ENCODE measurements at places on chromosomes 1 and 21.

- DNase-seq, result no peak
Measured at GRCh38 chr1:237164406-237165352, 122.7 kb downstream of the RYR2 start.

- DNase-seq, result peak; percentile 49
Measured at GRCh38 chr1:159957824-159958268, 3.8 kb upstream of the SLAMF9 start.

DNA sequence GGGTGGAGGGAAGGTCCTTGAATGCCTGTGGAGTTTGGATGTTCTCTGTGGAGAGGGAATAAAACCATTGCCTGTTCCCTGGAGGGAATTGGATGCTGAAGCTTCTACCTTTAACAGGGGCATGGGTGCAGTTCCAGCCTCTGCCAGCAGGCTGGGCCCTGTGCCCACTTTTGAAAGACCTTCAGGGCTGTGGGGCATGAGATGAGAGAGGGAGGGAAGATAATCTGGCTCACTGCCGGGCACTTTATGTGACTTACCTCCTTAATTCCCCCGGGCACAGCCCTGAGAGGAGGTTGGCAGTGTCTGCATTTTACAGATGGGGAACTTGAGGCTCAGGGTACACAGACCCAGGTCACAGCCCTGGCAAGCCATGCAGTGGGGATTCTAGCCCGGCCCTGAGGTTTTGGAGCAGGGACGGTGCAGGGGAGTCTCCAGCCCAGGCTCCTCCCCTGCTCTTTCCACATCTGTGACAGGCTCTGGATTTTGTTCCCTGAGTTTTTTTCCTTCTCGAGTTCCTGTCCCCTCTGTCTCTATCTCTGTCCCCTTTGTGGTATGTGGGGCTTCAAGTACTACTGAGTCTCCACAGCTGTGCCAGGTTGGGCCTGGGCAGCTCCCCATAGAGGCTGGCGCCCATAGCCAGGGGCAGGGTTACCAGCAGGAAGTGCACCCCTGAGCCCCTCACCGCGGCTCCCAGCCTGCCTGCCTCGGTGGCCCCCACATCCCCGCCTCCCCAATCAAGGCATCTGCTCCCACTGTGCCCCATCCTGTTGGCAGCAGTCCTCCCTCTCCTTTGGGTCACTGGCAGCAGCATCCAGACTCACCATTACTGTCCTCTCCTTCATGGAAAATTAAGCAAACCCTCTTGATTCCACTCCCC is 14.0 kb upstream of the THEMIS2 start:
- peak; percentile 82 for DNase-seq

GRCh38 chr21:29145852-29146453 is 15.5 kb downstream of the MAP3K7CL start:
- DNase-seq, result peak; percentile 47

DNA sequence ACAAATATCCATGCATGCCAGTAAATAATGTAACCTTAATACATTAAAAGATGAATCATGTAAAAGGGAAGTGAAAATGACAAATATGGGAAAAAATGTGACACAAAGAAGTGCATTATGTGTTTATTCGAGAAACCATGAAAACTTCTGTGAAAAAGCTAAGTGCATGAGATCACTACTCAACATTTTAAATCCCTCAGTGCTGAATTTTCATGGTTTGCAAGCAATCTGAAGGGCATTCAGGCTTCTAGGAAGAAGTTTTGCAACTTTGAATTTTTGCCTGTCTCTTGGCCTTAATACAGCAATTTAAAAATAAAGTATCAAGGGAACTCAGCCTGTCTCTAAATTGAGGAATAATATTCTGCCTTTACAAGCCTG is 78.2 kb downstream of the MAP3K7CL start:
- no peak for DNase-seq

DNA sequence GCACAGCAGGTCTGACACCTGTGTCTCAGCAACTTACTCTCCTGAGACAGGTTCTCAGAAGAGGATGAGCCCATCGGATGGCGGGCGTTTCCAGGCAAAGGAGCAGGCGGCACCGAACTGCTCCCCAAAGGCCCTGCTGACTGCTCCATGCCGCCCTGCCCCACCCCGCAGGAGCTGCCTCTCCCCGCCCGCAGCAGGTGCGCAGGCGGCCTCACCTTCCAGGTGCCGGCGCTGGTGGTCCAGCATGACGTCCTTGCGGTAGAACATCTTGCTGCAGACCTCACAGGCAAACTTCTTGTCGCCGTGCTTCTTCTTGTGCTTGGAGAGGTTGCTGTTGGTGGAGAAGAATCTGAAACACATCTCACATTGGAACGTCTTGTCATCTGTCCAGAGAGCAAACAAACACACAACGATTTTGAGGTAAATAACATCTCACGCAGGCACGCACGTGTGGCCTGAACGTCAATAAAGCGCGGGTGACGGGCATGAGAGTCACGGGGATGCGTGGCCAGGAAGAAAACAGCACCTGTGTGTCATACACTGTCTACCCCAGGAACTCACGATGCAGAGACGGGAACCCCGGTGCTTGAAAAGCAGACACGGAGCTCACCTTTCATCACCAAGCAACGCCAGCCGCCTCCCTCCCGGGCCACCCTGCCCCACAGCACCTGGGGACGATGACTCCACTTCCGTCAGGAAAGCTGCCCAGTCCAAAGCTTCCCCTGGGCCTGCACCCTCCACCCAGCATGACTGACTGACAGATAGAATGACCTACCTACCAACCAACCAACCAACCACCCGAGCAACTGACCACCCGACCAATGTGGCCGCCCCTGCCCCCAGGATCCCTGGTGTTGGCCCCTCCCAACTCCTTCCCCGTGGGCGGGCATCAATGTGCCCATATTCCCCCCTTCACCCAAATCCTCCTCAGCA is 50.9 kb downstream of the PRDM15 start:
- no peak for DNase-seq

DNA sequence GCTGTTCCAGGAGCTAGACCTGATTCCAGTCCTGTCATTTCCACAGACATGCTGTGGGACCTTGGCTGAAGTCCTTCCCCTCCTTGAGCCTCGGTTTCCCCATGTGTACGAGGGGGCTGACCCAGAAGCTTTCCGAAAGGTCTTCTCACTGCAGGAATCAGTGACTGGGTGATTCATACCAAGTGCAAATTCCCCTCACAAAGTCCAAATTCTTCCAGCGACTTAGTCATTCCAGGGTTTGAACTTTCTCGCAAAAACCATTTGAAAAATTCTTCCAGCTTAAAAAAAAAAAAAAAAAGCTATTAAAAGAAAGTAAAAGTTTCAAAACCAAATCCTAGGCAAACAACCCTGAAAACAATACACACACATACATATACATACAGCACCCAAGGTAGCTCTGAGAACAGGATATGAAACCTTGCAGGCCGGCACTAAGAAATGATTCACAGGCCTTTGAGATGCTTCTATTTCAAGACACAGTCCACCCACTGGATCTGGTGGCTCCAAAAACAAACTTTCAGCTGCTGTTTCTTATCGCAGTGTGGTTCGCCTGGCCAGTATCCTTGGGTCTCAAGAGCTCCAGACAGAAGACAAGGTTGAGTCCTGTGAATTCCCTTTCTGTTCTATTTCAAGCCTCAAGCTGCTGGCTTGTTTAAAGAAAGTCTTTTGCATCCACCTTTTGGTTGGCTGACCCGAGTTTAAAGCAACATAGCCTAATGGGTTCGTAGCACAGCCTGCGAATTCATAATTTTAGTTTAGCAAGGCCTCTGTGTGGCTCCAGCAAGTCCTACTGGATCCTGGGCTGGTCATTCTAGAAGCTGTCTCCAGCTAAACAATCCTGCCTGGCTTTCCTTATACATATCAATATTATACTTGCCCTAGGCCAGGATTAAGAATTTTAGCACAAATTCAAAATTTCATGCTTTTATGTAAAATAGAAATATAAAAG is 18.0 kb upstream of the ID3 start:
- peak; percentile 67 for DNase-seq

DNA sequence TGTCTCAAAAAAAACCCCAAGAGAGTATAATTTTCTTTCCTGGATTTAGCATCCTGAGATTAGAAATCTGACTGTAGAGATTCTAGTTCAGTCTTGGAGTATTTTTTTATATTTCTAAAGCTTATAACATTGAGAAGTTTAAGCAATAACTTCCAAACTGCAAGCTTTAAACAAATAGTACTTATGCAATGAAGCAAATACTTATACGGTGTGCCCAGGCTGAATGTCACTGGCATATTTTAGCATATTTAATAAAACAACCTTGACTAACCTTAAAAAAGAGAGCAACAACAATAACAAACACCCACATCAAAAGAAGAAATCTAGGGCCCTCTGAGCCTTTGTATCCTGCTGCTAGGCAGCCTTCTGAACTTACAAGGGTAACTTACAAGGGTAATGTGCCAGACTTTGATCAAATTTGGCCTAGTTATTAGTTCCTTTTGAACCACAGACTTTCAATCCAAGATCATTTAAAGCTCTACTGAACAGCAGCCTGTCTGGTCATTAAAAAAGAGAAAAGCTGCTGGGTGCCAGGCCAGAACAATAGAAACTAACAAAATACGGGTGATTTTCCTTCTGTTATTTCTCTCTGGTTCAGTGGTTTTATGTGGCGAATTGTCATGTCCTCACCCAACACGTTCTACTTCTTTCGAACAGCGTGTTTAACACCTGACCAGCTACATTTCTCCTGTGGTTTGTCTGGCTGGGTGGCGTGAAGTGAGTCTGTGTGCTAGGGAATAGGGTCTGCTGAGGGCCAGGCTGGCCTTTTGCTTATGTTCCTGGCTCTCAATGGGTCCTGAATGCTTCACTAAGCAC is 16.2 kb downstream of the MTOR start:
- DNase-seq, result no peak

GRCh38 chr1:97082160-97082848 is 360.7 kb downstream of the PTBP2 start:
- no peak for DNase-seq

DNA sequence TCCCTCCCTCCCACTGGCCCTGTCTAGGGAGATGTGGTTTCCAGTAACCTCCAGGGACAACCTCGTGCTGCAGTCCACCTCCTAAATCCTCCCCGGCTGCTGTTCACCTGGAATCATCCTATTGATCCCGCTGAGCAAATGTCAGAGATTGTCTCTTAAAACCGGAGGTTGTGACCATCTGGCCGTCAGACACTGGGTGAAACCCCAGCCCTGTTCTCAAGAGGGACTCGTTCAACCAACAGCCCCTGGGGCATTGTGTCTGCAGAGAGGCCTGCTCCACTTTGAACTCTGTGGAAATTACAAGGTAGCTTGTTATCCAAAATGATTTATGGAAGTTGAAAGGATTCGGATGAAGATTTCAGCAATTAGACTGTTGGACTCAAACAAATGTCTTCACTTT is 498.0 kb downstream of the MATN1 start:
- no peak for DNase-seq

DNA sequence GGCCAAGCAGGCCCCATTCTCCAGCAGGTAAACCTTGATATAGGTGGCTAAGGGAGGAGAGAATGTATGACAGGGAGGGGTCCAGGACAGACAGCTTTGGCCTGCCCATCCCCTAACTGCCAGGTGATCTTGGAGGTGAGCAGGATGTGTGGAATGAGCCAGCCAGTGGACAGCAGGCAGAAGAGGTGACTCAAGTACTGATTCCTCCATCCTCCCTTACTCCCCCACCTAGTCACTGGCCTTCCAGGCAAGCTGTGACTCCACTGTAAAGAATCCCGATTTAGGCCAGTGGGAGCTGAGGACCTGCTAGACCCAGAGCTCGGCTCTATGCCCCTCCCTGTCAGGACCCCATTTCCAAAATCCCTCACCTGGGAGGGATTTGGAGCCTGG is 36.6 kb downstream of the RIMS3 start:
- no peak for DNase-seq

DNA sequence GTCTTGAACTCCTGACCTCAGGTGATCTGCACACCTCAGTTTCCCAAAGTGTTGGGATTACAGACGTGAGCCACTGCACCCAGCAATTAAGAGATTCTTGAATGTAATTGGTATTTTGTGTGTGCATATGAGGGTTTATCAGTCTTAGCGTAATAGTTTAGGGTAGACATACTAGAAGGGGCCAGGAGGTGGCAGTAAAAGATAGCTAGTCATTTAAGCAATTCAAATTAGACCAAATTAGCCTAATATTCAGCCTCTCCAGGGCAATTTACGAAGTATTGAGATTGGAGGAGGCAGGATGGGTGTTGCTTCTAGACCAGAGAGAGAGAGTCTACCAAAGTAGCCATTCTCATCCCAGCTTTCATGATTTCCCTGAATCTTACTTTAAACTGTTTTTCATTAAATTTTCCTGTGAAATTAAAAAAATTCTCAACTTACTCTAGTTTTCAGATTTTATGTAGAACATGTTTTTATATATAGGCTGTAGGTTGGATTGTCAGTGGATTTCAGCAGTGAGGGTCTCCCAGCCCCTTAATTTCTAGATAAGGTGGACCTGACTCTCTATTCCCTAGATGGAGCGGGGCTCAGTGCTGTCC is 119.7 kb downstream of the HHAT start:
- DNase-seq, result peak; percentile 36

- no peak for DNase-seq
Measured at GRCh38 chr21:36698981-36699545, at the start of gene SIM2. Gene SIM2, plus strand, starts transcription at chr21:36699115. Its CDS starts 632 bp downstream, at chr21:36699747.

DNA sequence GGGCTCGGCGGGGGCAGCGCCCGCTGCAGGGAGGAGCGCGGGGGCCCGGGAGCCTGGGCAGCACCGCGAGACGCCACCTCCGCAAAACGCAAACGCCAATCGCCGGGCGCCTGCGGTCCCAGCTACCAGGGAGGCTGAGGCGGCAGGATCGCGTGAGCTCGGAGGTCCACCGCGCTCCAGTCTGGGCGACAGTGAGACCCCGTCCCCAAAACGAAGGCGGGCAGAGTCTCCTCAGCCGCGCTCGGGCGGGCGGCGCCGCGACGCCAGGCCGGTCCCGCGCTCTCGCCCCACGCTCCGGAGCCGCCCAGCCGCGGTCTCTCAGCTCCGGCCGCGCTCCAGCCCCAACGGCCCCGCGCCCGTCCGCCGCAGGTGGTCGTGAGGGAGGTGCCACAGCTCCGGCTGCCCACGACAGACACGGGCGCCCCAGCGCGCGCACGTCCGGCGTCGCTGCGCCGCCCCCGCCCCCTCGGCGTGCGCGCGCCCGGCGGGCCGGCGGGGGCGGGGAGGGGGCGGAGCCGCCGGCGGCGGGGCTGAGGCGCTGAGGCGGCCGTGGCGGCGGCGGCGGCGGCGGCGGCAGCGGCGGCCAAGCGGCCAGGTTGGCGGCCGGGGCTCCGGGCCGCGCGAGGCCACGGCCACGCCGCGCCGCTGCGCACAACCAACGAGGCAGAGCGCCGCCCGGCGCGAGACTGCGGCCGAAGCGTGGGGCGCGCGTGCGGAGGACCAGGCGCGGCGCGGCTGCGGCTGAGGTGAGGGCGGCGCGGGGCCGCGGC is at the start of gene ADARB1:
Gene ADARB1 (plus strand): TSS at position 533 of the 770 bp plus-strand sequence. CDS start 97,077 bp downstream, outside the sequence.
- DNase-seq, result peak; percentile 84

- DNase-seq, result peak; percentile 28
Measured at GRCh38 chr1:93992954-93993353, 83.7 kb upstream of the GCLM start.

GRCh38 chr1:23343221-23344110 is 618 bp downstream of the HNRNPR start:
- peak; percentile 54 for DNase-seq

GRCh38 chr1:57138432-57139078 is 172.7 kb upstream of the C8B start:
- DNase-seq, result no peak

GRCh38 chr1:62720946-62721554 is 32.9 kb upstream of the DOCK7 start:
- DNase-seq, result peak; percentile 57

GRCh38 chr1:50659107-50659662 is 235.9 kb upstream of the DMRTA2 start:
- no peak for DNase-seq
